ENCODE measurements at places on chromosomes 16 and 17. TPM values are rescaled to one million over a fixed set of nuclear protein-coding genes. Genes with fewer than 3 reads are reported as not detected.

GRCh38 chr16:82167670-82168069 lies 2.4 kb downstream of the MPHOSPH6 start:
- no peak for DNase-seq

DNA sequence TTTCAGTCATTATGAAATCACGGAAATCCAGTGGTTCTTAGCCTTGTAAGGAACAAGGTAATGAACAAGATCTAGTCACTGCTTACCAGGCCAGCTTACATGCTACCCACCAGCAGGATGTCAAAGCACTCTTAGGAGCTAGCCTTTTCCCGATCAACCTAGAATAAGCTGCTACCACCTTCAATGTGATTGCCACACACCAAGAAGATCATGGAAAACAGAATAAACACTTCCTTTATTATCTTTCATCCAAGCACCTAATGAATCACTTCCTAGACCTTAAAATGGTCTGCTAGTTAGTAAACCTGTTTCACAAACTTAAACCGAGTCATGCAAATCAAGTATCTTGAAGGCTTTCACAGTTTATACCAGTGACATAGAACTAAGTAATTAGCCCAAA lies 5.0 kb downstream of the BBS2 start:
- no peak for DNase-seq

The EFCAB5 gene
- not detected for total RNA-seq

- DNase-seq: no peak
Observed at GRCh38 chr17:18968945-18969887, 17.3 kb downstream of the SLC5A10 start.

The GPR142 gene
- not detected for total RNA-seq

- DNase-seq: no peak
Observed at GRCh38 chr17:4448197-4448980, 14.6 kb downstream of the SPNS3 start.

The MYOCD gene
- 2.4 TPM for total RNA-seq

GRCh38 chr16:24580665-24581064 lies 41.3 kb downstream of the RBBP6 start:
- DNase-seq: no peak

DNA sequence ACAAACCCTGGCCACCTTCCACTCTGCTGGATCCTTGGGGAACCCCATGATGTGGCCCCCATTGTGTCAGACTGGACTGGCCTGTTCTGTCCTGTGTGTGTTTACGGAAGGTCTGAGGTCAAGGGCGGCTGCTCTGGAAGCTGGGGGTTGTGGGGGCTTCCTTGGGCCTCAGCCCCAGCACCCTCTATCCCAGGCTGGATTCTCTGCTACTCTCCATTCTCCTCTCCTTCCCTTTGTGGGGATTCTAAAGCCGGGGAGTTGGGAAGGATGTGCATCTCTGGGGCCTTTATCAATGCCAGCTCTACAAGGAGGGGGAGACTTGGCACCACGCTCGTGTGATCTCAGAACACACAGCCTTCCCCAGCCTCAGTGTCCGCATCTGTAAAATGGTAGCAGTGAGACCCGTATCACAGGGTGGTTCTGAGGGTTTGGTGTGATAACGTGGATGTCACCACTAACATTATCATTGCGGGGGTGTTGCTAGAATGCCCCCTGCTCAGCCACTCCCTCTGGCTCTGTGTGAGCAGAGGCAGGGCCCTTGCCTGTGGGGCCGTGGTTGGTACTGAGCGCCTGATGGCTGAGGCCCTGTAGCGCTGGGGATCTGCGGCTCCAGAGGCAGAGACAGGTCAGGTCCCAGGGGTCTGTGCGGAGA lies 18.1 kb downstream of the ADGRG1 start:
- DNase-seq: no peak

The GLIS2 gene
- total RNA-seq: 1.3 TPM

DNA sequence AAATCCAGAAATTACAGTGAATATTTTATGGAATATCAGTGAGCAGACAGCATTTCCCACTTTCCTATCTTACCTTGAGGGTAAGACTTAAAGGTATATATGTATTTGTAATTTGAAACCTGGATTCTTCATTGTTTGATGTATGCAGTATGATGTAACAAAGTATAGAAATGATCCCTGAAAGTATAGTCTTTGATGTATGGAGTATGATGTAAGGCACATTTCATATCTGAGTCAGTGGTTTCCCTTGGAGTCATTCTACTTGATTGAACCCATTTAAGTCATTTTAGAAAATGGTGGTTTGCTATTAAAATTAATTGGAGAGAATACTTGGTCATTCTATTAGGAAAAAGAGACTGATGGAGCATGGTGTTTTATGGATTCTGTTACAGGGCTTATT lies 10.1 kb downstream of the AMZ2 start:
- no peak for DNase-seq

The TMIGD1 gene
- total RNA-seq: not detected

- no peak for DNase-seq
Observed at GRCh38 chr17:43367737-43368242, 31.0 kb upstream of the ARL4D start.

The PPY gene
- not detected for total RNA-seq

DNA sequence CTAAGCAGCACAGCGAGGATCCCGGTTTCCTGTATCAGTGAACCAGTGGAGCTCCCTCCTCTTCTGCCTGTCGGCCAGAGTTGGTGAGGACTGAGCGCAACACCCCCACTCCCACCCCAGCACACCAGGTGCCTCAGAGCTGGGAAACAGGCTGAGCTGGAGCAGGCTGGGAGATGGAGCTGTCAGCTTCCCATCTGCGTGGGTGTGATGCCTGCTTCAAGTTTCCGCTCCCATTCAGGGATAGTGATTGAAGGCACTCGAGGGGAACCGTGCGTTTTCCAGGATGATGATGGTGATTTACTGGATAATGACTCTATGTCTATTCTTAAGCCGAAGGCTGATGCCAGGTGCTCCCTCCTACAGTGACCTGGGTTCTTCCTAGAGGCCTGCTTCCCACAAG lies 144.5 kb downstream of the TMEM132E start:
- no peak for DNase-seq

DNA sequence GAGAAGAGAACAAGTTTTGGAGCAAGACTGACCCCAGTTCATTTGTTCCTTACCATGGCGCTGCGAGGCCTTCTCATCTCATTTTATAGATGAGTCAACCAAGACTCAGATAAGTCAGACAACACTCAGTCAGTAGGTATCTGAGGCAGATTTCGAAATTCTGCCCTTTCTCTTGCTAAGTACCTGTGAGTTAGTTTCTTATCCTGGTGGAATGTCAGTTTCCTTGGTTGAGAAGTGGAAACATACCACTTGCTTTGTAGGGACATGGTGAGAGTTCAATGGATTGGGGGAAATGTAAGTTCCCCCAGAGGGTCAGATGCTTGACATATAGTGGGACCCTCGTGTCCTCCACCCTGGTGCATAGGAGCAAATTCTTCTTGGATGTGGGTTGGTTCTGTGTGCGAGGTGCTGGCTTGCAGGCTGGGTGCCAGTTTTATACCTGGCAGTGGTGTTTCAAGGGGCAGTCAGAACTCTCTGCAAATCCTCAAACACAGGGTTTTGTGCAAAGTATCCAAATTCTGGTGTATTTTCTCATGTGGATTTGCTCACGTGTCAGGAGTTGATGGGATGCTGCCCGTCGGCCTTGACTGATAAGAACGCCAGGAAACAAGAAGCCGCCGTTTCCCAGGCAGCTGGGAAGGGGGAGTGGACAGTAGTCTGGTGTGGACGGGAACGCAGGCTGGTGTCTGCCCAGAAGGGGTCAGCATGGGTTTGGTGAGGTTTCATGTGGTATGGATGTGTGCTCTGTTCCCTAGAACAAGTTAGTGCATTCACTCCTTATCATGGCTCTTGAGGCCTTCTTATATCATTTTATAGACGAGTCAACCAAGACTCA lies 61.1 kb upstream of the CIBAR2 start:
- no peak for DNase-seq

DNA sequence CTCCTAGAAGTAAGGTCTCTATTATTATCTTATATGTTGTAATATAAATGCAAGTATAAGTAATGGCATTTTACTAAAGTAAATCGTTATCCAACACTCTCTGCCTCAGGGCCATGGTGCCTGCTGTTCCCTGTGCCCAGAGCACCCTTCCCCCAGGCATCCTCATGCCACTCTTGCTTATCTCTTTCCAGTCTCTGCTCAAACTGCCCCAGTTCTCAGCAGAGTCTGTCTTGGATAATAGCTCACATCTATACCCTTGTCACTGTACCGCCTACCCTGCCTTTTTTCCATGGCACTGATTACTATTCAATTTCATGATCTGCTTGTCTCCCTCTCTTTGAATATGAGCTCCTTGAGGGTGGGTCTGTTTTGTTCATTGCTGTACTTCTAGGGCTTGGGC lies 31.7 kb downstream of the CDH1 start:
- no peak for DNase-seq

Measured in right lobe of liver (tissue), 6 donors.